CD4-positive, alpha-beta T cell (primary cell): ENCODE measurements at places on chromosomes 1 and 21. TPM values are rescaled to one million over a fixed set of nuclear protein-coding genes. Genes with fewer than 3 reads are reported as not detected.

GRCh38 chr1:163928069-163928468 lies 606.3 kb downstream of the NUF2 start:
- H3K27ac ChIP-seq: no peak overlapping the region
- H3K4me3 ChIP-seq: no peak overlapping the region
- no peaks in the 10 kb centered on the region for H3K36me3 ChIP-seq

GRCh38 chr1:8821084-8821483 lies 3.6 kb upstream of the RERE start:
- no peaks in the 10 kb centered on the region for H3K27me3 ChIP-seq
- H3K36me3 ChIP-seq: no peaks in the 10 kb centered on the region
- H3K4me1 ChIP-seq: peaks cover 9% of the 10 kb centered on the region
- no peak for DNase-seq

DNA sequence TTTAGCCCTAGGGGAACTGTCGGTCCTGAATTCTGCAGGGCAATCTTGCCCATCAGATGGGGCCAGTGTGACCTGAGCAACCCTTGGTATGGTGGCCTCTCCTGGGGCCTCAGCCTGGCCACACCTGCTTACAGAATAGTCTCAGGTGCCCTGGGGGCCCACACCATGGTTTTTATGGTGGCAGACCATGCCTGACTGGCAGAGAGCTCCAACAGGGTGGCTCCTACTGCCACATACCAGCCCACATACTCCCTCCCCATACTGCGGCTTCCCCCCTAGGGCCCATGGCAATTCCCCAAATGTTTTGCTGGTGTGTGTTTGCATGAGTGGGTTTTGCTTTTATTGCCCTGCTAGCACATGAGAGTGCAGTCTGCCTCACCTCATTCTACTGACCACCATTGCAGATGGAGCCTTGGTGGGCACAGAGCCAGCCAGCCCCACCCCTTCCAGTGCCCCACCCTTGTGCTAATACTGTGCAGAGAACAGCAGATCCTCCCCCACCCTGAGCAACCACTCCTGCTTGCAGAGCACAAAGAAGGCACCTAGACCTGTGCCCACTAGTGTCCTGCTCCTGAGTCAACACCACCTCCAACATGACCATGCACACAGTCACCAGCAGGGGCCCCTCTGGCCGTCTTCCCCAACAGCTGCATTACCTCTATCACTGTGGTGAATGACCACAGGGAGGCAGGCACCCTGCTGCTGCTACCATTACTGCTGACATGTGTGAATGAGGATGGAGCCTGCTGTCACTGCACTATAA lies 86.8 kb downstream of the GDAP2 start:
- H3K27me3 ChIP-seq: no peaks in the 10 kb centered on the region
- DNase-seq: no peak
- no peaks in the 10 kb centered on the region for H3K4me1 ChIP-seq
- H3K4me3 ChIP-seq: no peak overlapping the region

GRCh38 chr1:73366734-73367413 lies 831.1 kb downstream of the LRRIQ3 start:
- no peak for DNase-seq
- H3K4me1 ChIP-seq: no peaks in the 10 kb centered on the region
- H3K27ac ChIP-seq: no peak overlapping the region
- H3K36me3 ChIP-seq: no peaks in the 10 kb centered on the region
- H3K4me3 ChIP-seq: no peak overlapping the region
- no peaks in the 10 kb centered on the region for H3K27me3 ChIP-seq

- DNase-seq: no peak
- H3K27ac ChIP-seq: no peak overlapping the region
- no peaks in the 10 kb centered on the region for H3K36me3 ChIP-seq
- H3K27me3 ChIP-seq: no peaks in the 10 kb centered on the region
- H3K4me1 ChIP-seq: no peaks in the 10 kb centered on the region
These were observed 24.2 kb upstream of the GUCA2B start for GRCh38 chr1:42128964-42129363.

DNA sequence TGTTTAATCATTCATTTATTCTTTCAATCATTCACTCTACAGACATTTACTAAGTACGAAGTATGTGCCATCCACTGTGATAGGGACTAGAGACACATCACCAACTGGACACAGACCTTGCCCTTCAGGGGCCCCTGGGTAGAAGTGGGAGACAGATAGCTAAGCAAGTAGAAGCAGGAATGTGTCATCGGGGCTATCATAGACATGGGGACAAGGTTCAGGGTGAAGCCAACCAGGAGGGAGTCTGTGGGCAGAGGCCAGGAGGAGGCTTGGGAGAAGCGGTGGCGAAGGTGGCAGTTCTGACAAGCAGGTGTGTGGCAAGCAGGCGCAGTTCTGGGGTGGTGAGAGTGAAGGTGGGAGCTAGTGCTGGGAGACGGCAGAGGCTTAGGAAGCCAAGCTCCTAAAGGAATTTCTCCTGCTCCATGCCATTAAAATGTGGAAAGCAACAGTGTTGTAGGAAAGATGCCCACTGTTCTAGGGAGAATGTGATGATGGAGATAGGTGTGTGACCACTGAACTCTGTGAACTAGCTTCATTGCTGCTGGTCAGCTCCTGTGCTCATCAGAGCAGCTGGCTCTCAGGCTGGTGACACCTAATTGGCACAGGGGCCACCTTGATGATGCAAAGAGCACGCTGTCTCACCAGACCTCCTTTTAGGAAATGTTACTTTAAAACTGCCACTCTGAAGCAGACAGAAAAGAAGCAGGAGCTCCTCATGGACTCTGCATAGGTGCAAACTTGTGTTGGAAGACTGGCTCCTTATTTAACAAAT lies 79.7 kb upstream of the LPGAT1 start:
- no peak overlapping the region for H3K27ac ChIP-seq
- H3K27me3 ChIP-seq: no peaks in the 10 kb centered on the region
- H3K4me3 ChIP-seq: no peak overlapping the region
- H3K4me1 ChIP-seq: no peaks in the 10 kb centered on the region
- no peaks in the 10 kb centered on the region for H3K36me3 ChIP-seq
- DNase-seq: no peak

GRCh38 chr1:16960560-16961296 lies 19.7 kb downstream of the MFAP2 start:
- no peak overlapping the region for H3K27ac ChIP-seq
- H3K36me3 ChIP-seq: peaks cover 11% of the 10 kb centered on the region
- H3K27me3 ChIP-seq: no peaks in the 10 kb centered on the region
- DNase-seq: peak; percentile 82

DNA sequence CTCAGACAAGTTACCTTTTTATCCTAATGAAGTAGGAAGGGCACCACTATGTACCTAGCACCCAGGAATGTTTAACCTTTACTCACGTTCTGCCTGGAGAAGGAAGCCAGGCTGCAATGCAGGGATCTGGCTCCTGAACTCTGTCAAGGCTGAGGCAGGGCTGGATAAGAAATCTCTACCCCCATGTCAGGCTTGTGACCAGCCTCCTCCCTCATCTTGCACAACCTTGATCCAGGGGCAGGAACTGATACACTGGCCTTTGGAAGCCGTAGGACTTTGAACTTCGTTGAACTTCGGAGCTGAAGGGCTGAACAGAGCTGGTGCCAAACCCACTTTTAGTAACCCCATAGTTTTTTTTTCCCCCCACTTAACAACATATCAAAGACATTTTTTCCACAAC lies 8.0 kb upstream of the AKR1A1 start:
- no peaks in the 10 kb centered on the region for H3K36me3 ChIP-seq
- no peak overlapping the region for H3K4me3 ChIP-seq
- H3K4me1 ChIP-seq: peaks cover 32% of the 10 kb centered on the region
- no peak overlapping the region for H3K27ac ChIP-seq

DNA sequence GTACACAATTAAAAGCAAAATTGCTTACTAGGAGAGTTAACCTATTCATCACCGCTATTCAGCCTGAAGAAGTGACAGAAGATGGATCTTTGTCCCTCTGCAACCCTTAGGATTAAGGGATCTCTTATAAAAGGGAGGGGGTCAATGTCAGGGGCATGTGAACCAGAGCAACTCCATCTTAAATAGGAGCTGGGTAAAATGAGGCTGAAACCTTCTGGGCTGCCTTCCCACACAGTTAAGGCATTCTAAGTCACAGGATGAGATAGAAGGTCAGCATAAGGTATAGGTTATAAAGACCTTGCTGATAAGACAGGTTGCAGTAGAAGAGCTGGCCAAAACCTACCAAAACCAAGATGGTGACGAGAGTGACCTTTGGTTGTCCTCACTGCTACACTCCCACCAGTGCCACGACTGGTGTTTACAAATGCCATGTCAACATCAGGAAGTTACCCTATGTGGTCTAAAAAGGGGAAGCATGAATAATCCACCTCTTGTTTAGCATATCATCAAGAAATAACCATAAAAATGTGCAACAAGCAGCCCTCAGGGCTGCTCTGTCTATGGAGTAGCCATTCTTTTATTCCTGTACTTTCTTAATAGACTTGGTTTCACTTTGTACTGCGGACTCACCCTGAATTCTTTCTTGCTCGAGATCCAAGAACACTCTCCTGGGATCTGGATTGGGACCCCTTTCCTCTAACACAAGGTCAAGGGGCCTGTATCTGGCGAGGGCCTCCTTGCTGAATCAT lies 35.3 kb upstream of the NEK2 start:
- no peak for DNase-seq
- H3K27me3 ChIP-seq: no peaks in the 10 kb centered on the region
- no peaks in the 10 kb centered on the region for H3K4me1 ChIP-seq
- no peak overlapping the region for H3K27ac ChIP-seq
- no peaks in the 10 kb centered on the region for H3K36me3 ChIP-seq

DNA sequence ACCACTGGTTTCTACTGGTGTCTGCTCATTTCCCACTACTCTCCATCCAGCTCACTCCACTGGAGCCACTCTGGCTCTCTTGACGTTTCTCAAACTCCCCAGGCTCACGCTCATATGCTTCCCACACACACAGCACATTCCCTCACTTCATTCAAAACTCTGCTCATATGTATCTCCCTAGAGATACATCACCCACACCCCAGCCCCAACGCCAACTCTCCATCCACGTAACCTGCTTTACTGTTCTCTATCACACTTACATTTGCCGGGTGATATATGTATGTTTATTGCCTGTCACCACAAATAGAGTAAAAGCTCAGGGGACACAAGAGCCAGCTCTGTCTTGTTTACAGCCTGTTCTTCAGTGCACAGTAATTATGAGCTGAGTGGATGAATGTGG lies 22.2 kb downstream of the EBNA1BP2 start:
- H3K4me1 ChIP-seq: peaks cover 8% of the 10 kb centered on the region
- no peak for DNase-seq
- no peaks in the 10 kb centered on the region for H3K36me3 ChIP-seq
- no peak overlapping the region for H3K27ac ChIP-seq
- H3K4me3 ChIP-seq: no peak overlapping the region

DNA sequence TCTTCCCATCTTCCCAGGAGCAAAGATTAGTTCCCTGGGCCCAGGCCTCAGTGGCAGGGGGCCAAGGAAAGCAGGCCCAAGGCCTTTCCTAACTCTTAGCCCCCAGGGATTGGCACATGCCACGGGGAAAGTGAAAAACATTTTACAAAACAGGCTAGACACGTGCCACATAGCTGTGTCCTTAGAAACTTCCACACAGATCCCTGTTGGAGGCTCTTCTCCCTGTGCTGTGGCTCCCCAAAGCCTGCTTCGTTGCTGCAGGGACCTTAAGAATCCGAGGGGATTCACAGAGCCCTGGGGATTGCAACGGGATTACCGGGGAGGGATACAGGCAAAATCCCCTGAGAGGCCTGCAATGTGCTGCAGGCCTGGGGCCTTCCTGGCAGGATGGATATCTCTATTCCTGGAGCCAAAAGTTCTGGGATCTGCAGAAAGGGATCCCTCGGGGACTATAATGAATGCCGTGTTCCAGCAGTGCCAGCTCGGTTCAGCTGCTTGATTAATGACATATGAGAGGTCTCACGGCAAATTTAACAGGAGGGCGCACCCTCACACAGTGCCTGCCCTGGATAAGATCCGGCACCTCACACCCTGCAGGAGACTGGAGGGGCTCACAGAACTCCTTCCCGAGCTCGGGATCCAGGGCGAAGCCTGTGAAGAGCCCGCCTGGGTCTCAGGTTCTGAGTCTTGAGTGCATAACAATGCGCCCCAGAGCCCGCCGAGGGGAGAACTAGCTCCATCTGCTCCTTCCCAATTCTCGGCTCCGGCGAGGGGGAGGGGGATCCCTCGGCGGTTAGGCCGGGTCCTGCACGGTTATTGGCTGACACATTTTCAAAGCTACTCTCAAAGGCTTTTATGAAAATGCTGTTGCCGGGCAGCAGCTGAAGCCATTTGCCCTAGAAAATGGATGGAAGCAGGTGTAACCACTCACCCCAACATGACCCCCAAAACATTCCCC lies 15.3 kb upstream of the RGS8 start:
- no peak overlapping the region for H3K27ac ChIP-seq
- H3K36me3 ChIP-seq: no peaks in the 10 kb centered on the region
- H3K4me3 ChIP-seq: no peak overlapping the region
- DNase-seq: no peak

DNA sequence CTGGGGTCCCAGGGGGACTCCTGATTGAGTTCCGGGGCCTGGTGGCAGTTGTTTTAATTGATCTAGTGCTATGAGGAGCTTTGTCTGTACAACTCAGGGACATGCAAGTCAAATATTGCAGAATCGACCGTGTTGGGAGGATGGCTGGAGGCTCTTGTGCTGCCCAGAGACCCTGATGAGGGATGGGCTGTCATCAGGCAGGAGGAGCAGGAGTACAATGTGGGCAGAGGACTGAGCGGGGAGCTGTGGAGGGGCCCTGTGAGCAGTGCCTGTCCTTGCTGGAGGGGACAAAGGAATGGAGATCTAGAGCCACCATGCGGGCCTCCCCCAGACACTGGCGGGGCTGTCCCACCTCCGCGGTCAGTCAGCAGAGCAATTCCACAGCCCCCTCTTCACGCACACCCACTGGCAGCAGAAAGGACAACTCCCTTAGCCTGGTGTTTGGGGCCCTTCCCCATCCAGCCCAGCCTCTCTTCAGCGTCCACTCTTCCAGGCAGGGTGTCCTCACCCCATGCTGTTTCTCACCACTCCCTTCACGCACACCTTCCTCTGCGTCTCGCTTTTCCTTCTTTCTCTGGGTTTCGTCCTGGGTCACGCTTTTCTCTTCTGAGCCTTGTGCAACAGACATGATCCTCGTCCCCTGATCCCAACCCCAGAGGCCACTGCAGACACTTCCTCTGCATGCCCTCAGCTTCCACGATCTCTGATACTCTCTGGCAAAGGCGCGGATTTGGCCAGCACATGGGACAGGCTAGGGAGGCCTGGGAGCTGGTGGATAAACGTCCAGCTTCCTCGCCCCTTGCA lies 122.6 kb downstream of the GRIK3 start:
- no peak overlapping the region for H3K4me3 ChIP-seq
- no peak for DNase-seq
- no peaks in the 10 kb centered on the region for H3K36me3 ChIP-seq
- H3K27me3 ChIP-seq: no peaks in the 10 kb centered on the region
- H3K27ac ChIP-seq: no peak overlapping the region

Gene CD84
- 36.9 TPM for total RNA-seq

Gene CFHR2
- not detected for total RNA-seq

Gene GJC2
- total RNA-seq: 2.1 TPM

Gene OPTC
- not detected for total RNA-seq

Gene OR2T11
- not detected for total RNA-seq
